Stimulated activated CD4-positive, alpha-beta T cell treated with anti-CD3 and anti-CD28 coated beads, Interleukin-4, amount 100 ng/mL, for 48 hours (primary cell): ENCODE measurements at places on chromosomes 5 and 9.

GRCh38 chr5:142617416-142618129 lies 68.3 kb downstream of the FGF1 start:
- peak; percentile 12 for DNase-seq

DNA sequence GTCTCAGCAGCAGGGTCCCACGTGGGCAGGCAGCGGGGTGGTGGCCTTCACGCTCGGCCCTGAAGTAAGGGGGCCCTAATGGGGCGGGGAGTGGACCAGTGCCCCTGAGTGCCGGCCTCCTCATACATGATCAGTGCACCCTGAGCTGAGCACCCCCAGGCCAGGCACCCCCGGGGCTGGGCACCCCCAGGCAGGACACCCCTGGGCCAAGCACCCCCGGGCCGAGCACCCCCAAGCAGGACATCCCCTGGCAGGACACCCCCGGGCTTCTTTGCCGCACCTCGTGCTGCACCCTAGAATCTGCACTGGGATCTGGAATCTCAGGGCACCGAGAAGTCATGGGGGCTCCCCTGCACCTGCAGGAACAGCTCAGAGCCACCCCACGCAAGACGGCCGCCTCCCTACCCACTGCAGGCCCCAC lies 51.4 kb downstream of the EXD3 start:
- no peak for DNase-seq

- DNase-seq = no peak
Measured at GRCh38 chr9:105114964-105115728, 129.3 kb upstream of the SLC44A1 start.

DNA sequence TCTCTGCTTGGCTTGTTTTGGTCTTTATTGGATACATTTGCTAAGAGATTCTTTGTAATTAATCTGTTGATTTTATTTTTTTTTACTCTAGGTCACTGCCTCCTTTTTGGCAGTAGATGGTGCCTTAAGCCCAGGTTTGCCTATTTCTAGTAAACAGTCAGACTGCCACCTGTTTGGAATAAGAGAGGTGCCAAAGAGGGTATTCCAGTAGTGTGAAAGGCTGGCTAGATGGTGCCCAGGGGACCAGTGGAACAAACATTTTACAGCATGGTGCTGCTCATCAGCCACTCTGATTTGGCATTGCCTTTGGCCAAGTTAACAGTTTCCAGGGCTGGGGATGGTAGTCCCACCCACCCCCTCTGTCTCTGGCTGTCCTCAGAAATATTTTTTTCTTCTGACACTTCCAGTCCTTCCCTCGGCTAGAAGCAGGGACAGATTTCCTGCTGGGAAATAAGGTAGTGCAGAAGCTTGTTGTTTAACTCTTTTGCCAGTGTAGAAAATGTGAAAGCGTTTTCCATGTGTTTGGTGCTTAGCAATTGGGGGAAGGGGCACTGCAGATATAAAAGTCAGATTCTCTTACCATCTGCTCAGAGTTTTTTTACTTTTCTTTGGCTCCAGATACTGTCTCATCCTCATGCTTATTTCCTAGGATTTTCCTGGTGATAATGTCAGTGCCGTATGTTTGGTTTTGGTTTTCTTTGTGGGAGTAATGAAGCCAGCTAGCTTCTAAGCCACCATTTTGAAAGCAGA lies 36.6 kb upstream of the FBXL7 start:
- DNase-seq = no peak

- no peak for DNase-seq
Measured at GRCh38 chr9:117377046-117377445, 37.8 kb downstream of the ASTN2 start.

- DNase-seq = no peak
Measured at GRCh38 chr5:61999371-61999770, 306.6 kb upstream of the KIF2A start.

- no peak for DNase-seq
Measured at GRCh38 chr5:64074533-64074932, 91.1 kb upstream of the RNF180 start.

GRCh38 chr5:68182094-68182493 lies 33.5 kb upstream of the PIK3R1 start:
- DNase-seq = no peak

DNA sequence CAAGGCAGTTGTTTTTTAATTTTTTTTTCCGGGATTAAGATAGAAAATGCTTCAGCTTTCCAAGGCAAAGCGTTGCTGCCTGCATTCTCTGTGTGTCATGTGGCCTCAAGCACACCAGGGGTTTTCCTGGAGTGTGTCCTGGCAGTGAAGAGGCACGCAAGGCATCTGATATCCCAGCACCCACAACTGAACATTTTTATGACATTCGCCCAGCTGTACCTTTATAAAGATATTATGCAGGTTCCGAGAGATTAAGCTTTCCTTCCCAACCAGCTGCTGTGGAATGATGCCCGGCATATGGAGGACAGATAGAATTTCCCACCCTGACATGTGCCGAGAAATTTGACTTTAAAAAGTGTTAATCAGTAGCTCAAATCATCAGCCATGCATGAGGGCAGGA lies 205.6 kb downstream of the GADD45G start:
- DNase-seq = no peak

GRCh38 chr9:14061936-14062585 lies 251.9 kb downstream of the NFIB start:
- DNase-seq = no peak

DNA sequence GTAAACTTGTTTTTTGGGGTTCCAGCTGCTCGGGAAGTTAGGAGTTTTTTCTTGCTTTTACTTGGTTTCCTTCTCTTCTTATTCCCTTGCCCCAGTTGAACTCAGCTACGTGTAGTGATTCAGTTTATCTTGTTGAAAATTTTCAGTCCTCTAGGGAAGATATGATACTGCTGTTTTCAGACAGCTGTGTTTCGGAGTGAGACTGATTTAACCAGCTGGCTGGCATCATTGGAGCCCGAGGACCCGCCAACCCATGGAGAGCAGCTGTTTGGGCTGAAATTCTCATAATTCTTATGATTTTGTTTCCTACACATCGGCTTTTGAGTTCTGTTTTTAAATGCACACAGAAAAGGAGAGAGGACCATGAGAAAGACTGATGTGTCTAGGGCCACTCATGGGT lies 271.5 kb downstream of the NR3C1 start:
- DNase-seq = no peak
